Stimulated activated CD4-positive, alpha-beta T cell treated with anti-CD3 and anti-CD28 coated beads, TNF-alpha, amount 100 ng/mL, for 48 hours (primary cell): ENCODE measurements at places on chromosomes 5 and 9.

DNA sequence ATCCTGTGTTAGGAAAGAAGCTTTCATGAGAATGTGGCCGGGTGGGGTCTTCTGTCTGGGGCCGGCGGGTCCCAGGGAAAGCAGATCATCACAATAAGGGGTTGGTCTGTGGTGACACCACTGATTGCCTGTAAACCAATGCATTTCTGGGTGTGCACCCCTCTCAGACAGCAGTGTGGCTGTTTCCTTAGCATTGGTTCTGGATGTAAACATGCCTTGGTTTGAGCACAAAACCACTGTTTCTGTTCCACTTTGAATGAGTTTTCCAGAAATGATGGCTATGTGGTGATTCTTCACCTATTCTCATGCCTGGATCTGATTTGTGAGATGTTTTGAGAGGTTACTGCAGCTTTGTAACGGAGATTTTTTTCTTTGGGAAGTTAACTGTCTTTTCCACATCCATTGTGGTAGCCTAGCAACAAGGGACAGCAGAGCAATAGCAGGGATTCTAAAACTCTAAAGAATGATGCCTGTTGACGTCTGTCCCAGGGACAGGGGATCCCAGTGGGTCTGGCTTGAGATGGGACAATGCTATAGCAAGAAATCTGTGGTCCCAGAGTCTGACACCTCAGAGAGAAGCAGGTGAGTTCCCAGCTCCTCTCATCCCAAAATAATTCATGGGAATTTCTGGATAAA is at the start of gene CCDC192:
CCDC192 (plus strand) TSS at position 466 of the 636 bp plus-strand sequence; CDS start at position 521, 55 bp downstream.
- no peak for DNase-seq

DNA sequence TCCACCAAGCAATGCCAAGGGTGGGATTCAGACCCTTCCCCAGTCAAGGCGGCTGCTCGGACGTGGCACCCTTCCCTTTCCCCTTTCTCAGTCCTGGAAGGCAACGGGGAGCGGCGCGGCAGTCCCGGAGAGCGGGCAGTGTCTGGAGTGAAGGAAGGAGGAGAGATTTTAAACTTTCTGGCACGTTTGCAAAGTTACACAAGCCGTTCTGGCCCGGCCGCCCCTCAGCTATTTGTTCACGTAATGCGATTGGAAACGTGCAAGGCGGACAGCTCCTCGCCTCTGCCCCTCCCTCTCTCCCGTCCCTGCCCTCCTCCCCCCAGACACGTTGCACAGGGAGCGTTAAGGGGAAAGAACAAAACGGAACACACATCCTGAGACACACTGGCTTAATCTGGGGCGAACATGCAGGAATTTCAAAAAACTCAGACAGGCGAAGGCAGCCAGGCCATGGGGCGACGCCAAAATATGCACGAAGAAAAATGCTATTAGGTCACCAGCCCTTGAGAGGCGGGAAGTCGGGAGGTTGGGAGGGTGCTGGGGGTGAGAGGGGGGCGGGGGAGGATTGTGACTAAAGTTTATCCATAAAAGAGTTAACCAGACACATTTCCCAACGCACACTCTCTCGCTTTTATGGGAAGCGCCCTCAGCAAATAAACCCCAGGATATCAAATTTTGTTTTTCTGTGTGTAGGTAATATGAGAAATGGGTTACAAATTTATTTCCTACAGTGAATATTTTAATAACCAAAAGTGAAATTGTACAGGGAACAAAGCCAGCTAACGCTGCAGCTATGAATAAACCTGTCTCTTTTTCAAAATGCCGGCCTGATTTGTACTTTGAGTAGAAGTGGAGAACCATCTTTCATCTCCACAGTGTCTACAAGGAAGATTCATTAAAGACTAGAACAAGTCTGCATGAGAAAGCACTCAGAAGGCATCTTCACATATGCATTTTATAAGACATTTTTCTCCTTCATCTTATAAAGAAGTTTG is at the start of gene LOX:
LOX (minus strand) TSS at position 144 of the 995 bp plus-strand sequence. CDS start 274 bp downstream, outside the sequence.
- DNase-seq, result no peak

GRCh38 chr5:144405991-144406390 is 235.3 kb downstream of the KCTD16 start:
- no peak for DNase-seq

DNA sequence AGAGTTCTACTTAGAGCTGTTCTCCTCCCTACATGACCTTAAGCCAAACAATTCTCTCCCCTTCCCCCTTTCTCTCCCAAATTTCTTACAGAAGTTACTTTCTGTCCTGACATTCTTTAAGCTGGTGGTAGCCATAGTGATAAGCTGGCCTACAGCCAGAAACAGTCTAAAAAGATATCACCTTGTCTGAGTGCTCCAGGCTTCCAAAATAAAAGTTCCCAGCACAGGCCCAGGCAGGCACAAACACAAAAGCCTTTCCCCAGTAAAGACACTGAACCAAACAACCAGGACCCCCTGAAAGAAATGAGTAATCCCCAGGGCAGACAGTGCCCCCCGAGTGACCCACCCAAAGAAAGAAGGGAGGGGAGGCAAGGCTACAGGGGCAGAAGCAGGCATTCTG is 19.2 kb downstream of the SIL1 start:
- no peak for DNase-seq

GRCh38 chr9:115229496-115229895 is 111.5 kb upstream of the TNC start:
- no peak for DNase-seq

- DNase-seq, result no peak
Observed at GRCh38 chr9:133437753-133438531, 15.8 kb downstream of the ADAMTS13 start.

DNA sequence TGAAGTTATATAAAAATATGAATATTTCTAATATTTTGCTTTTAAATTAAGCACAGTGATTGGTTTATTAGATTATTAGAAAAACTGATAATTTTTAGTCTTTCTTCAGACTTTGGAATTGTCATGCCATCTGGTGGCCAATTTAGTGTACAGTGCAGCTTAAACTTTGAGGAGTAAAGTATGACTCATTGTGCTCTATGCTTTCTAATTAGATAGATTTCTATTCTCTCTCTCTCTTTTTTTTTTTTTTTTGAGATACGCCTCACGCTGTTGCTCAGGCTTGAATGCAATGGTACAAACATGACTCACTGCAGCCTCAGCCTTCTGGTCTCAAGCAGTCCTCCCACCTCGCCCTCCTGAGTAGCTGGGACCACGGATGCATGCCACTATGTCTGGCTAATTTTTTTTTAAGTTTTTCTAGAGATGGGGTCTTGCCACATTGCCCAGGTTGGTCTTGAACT is 42.1 kb upstream of the GPR21 start:
- peak; percentile 8 for DNase-seq

DNA sequence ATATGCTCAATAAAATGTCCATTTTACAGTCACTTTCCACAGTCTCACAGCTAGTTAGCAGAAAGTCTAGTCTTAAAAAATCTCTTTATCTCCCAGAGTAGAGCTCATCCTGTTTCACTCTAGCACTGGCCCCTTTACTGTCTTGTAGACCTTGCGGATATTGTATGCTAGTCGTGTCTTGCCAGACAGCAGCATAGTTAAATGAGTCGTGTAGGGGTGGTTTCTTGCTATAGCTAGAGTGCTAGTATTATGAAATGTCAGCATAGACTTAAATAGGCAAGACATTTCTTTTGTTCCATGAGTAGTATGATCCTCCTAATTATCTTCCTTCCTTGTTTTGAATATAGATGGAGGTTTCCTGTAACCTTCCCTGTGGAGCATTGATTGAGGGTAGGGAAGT is 77.4 kb downstream of the C7 start:
- DNase-seq, result no peak
